HT1080 (cell line): ENCODE measurements at places on chromosomes 1 and 21.
A peak's percentile ranks its signal among the peaks of the same experiment; 100 is the strongest.

GRCh38 chr1:33219886-33220661, 36.2 kb upstream of the ZNF362 start:
- DNase-seq: peak; percentile 29

DNA sequence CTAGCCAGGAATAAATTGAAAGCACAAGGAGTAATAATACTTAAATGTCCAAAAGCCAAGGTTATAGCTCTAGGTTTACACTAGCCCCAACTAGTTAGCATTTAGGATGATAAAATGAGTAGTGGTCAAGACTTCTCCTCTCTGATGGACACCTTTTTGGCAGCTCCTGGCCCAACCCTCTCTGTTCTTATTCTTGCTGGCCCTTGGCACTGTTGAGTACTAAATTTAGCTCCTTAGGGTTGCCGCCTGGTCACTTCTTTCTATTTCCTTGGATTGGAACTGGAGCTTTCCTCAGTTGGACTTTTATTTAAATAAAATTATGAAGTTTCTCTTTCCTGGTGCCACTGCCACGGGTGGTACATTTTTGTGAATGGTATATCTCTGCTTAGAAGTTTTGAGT, 28.3 kb downstream of the ARID1A start:
- no peak for DNase-seq

GRCh38 chr1:73998348-73998959, 199.5 kb downstream of the LRRIQ3 start:
- peak; percentile 37 for DNase-seq

- peak; percentile 59 for DNase-seq
Measured at GRCh38 chr1:226526801-226527595, 21.6 kb upstream of the STUM start.

GRCh38 chr1:85325920-85326319, 49.5 kb upstream of the BCL10 start:
- DNase-seq: peak; percentile 54

- DNase-seq: no peak
Measured at GRCh38 chr1:179770887-179771502, 27.9 kb downstream of the FAM163A start.

- DNase-seq: no peak
Measured at GRCh38 chr1:185008838-185009237, 34.5 kb upstream of the NIBAN1 start.

DNA sequence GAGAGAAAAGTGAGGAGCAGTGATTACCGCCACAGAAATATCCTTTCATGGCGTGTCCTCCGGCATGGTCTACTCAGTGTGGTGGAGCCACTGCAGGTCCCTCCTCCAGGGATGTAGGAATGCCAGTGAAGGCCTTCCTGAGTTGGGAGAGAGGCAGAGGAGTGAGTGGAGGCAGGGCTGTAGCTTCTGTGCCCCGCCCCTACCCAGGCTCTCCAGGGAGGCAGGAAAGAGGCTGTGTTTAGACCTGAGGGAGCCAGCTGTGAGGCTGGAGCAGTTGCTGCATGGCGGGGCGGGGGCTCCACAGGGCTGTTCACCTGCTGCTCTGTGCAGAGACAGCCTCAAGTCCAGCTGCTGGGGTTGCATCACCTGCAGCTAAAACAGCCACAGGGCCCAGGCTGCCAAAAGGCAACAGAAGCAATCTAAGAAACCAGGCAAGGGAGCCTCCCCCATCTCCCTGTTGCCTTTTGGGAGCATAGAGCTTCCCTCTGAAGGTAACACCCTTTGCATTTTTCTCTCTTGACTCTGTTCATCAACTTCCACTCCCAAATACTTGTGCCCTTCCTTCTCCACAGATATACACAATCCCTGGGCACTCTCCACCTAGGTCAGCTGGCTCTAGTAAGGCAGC, 801 bp upstream of the ANXA9 start:
- DNase-seq: peak; percentile 39

DNA sequence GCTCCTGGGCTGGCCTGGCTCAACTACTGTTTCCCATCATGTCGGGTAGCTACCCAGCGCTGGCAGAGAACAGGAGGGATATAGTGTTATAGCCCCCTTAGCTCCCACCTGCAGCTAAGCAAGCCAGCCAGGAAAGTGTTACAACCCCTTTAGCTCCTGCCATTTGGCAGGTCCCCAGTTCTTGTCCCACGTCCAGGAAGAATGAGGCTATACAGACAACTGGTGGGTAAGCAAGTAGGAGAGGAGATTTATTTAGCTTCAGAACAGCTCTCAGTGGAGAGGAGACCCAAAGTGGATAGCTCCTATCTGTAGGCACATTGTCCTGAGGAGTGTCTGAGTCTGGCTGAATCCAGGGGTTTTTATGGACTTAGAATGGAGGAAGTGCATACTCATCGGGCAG, 741.1 kb upstream of the B3GALT2 start:
- no peak for DNase-seq

- no peak for DNase-seq
Measured at GRCh38 chr1:206734499-206735142, 36.0 kb upstream of the IL19 start.

- DNase-seq: no peak
Measured at GRCh38 chr1:2344744-2345296, 46.5 kb downstream of the MORN1 start.

DNA sequence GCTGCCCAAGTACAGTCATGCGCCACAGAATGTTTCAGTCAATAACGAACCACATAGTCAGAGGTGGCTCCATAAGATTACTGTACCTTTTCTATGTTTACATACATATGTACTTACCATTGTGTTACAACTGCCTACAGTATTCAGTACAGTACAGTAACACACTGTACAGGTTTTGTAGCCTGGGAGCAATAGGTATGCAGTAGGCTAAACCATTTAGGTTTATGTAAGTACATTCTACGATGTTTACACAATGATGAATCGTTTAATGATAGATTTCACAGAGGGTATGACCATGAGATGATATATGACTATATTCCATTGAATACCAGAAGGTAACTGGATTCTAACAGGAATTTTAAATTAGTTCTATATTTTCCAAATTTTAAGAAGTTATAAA, 10.5 kb downstream of the YY1AP1 start:
- no peak for DNase-seq

GRCh38 chr1:100246738-100247137, 2.9 kb downstream of the DBT start:
- DNase-seq: no peak

GRCh38 chr1:66371233-66372005, 162.5 kb upstream of the SGIP1 start:
- peak; percentile 71 for DNase-seq

DNA sequence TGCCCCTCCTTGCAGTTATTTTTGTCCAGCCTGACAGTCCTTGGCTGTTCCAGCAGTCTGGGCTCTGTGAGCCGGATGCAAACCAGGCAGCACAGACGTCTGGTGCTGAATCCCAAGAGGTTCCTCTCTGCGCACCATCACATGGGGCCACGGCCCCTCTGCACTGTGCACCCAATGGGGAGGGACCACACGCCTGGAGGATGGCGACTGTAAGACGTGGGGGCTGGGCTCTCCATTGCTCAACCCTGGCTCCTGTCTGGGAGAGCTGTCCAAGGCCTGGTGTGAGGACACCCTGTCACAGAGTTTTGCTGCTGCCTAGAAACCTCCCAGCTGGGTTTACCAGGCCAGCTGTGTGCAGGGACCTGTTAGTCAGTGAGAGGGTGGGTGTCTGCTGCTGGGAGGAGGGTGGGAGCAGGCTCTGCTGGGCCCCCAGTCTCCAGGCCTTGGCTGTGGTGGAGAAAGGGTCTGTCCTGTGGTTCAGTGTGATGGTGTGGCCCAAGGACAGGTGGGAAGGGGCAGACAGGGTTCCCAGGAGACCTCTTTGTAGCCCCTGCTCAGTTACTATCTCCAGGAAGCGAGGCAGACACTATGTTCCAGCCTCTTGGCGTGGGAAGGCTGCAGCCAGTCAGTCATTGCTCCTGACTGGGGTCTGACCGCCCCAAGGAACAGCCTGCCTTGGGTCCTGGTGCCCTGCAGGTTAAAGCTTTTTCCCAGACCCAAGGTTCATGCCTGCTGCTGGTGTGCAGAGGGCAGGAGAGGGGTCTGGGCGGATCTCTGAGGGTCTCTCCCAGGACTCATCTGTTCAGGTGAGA, 13.8 kb downstream of the HEYL start:
- no peak for DNase-seq

DNA sequence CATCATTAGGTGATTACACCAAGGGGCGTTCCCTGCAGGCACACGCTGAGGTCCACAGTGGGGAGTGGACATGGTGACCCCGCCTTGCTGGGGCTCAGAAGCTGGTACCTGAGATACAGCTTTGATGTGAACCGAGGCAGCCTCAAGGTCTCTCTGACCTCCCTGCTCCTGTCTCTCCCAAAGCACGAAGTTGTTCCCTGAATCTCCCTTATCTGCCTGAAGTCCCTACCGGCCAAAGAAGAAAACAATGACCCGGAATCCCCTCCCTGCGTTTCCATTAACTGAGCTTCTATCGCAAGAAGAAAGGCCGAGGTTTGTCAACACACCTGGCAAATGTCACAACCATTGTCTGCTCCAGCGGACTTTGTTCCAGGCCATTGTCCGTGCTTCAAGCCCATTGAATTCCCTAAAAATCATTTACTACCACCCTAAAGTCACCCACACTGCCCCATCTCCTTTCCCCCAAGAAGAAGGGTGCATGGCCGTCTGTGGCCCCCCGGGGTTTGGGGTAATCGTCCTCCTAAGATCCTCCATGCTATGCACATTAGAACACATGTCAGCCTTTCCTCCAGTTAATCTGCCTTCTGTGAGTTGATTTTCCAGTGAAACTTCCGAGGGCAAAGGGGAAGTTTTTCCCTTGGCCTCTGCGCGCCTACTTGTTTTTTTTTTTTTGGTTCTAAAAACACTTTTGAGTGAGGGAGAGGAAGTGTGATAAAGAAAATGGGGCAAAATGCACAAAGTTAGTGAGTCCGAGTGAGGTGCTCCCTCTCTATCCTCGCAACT, 48.1 kb upstream of the COL18A1 start:
- DNase-seq: no peak

DNA sequence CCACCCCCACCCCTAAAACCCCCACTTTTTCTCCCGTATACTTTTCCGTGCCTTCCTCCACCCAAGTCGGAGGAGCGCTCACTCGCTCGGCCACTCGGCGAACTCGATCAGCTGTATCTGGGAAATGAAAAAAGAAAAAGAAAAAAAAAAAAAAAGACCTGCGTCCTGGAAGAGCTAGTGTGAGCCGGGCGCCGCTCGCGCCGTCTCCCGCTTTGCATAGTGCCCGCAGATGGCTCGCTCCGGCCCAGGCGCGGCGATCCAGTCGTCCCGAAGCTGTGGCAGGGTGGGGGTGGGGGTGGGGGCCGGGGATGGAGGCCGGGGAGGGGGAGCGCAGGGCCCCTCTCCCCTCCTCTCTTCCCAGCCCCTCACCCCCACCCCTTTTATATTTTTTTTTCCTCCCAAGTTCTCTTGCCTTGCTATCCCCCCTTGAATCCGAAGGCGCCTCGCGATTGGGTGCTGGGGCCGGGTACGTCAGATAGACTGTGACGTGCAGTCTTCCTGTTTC, 299 bp upstream of the PROX1 start:
- no peak for DNase-seq

DNA sequence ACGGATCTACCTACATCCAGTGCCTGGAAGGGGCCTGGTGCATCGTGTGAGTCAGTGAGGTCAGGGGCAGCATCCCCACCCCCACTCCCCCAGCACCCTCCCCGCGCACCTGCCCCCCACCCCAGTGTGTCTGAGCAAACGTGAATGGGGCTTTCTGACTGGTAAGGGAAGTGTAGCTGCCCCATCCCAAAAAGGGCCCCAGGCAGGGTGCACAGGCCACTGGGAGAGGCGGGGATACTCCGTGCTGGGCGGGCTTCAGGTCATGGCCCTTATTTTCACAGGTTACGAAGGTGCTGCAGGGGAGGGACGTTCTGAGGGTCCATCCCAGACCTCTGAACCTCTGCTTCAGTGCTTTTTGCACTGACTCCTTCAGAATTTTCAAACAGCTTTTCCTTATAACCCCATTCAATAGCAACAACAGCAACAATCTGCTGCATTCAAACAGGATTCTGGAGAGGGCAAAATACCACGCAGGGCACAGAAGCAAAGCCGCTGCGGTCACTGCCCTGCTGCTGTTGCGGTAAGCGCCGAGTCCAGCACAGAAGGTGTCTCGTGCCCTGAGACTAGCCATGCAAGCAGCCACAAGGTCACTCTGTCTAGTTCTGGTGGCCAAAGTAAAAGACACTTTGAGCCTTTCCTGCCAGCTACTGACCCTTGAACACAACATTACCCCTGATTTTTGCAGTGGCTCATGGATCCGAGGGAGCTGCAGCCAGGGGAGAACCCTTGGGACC, 10.3 kb downstream of the TTC34 start:
- DNase-seq: no peak

- no peak for DNase-seq
Measured at GRCh38 chr1:110787328-110788071, 85.4 kb upstream of the CD53 start.

- DNase-seq: no peak
Measured at GRCh38 chr1:27535386-27535785, 45.4 kb upstream of the WASF2 start.

DNA sequence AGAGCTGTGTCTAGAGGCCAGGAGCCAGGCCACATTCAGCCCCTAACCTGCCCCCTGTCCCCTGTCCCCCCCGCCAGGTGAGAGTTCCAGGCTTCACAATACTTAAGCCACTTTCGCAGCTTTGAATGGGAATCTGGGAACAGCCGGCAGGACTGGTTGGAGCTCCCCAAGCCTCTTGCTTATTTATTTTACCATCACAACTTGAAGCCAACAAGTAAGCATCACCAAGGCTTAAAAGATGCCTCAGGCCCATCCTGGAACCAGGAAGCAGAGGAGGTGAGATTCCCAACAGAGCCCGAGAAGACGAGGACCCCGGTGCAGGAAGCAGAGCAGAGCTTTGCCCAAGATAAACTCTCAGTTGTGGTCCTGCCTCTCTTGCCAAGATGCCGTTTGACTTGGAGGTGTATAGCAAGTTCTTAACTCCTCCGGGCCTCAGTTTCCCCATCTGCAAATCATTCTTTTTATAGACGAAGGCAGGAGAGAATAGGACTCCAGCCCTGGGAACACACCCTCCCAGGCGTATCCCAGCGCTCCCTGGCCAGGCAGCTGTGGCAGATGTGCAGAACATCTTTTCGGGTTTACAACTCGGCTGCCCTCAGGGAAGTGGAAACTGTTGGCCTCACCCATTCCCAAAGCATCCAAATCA, 66.8 kb upstream of the SLC25A33 start:
- DNase-seq: no peak

- DNase-seq: peak; percentile 93
Measured at GRCh38 chr1:65419681-65420589, 533 bp upstream of the LEPR start.

GRCh38 chr21:33443194-33443593, 36.6 kb downstream of the TMEM50B start:
- DNase-seq: no peak

GRCh38 chr1:152367436-152367835, 7.6 kb upstream of the FLG2 start:
- DNase-seq: no peak

DNA sequence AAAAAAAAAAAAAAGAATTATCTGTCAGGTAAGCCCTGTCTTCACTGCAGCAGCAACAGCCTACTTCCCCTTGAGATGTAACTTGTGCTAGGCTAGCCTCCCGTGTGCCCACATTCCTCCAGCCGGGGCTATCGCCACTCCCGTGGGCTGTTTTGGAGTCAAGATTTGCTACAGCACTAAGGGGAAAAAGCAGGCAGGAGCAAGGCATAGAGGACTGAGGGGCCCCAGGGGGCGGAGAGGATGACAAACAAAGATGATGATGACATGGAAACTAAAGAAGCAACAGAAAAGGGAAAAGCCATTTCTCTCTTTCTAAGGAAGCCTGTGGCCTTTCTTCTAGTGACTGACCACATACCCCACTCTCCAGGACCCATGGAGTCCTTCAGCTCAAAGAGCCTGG, 1.9 kb downstream of the TNFAIP8L2 start:
- DNase-seq: no peak

GRCh38 chr1:19074902-19075721, 118.6 kb upstream of the IFFO2 start:
- no peak for DNase-seq

GRCh38 chr1:240946926-240947325, 335.0 kb upstream of the GREM2 start:
- DNase-seq: peak; percentile 26
